NCI-H1048 (cell line): ENCODE measurements at places on chromosomes 13 and 19.

DNA sequence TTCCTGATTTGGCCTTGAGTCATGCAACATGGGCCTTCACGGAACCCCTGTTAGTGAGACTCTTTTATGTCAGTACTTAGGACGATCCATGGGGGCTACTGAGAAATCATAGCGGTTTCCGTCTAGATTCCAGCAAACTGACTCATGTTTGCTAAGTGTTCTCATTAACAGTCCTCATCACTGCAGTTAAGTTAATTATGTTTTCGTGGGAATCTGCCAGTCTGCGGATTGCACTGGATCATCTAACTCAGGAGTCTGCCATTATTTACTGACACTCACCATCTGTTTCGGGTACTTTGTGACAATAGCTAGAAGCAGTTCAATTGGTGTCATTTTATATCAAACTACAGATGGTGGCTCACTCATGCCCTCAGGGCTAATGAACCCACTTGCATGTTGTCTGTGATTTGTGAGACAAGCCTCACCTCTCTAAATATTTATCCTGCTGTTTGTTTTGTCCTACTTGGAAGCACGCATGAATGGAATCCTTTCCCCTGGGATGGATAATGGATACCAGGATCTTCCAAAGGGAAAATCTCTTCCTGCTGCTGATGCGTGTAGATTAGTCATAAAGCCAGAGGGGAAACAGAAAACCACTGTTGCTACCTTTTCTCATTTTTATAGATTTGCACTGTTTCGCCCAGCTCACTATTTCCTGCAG is 61.8 kb downstream of the RAB20 start:
- no peak for DNase-seq

DNA sequence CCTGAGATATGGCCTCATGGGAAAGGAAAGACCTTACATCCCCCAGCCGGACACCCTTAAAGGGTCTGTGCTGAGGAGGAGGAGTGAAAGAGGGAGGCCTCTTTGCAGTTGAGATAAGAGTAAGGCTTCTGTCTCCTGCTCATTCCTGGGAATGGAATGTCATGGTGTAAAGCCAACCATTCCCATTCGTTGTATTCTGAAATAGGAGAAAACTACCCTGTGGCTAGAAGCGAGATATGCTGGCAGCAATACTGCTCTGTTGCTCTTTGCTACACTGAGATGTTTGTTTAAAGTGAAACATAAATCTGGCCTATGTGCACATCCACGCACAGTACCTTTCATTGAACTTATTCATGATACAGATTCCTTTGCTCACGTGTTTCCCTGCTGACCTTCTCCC is 783 bp upstream of the ZNF587B start:
- no peak for DNase-seq

DNA sequence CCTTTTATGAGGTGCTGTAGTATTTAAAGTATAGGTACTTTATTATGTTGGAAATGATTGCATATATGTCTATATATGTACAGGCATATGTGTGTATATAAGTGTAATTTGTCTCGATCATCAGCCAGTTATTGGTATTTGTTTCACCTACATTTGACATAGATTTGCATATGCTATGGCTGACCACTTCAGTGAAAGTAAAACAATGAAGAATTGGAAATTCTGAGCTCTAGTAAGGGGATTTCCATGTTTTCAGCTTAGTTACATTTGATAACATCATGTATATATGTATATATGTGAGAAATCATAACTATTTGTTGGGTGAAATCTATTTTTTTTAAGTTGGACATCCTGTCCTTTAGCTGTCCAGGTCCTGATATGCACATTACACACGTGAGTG is 1303.9 kb downstream of the EFNB2 start:
- DNase-seq: no peak

DNA sequence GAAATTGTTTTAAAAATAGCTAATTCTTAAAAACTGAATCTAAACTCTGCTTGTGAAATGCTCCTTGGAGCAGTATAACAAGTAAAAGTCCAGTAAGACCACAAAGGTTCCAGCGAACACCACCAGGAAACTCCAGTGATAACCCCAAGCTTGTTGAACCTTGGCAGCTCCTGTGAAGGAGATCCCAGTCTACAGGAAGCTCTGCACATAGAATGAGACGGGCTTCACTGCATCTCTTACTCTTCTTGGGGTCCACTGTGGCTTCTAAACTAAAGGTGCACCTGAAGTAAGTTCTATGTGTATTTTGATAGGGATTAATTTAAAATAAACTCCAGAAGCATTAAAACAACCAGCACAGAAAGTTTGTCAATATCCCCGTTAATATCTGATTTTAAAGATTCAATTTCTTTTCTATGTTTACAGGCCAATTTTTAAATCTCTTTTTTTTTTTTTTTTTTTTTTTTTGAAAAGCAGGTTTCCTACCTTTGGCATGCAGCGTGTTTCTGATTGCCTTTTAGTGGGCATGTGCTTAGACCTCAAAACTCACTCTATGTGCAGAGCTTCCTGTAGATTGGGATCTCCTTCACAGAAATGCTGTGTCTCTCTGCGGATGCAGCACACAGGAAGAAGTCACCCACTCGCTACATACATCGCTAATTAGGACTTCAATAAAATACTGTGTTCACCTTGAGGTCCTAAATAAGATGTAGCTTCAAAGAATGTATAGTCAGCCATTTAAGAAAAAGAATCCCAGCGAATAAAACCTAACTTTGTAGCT is 508.5 kb downstream of the KLF12 start:
- no peak for DNase-seq

- DNase-seq: no peak
Observed at GRCh38 chr19:6204212-6204611, 68.7 kb downstream of the ACSBG2 start.

GRCh38 chr13:105272660-105273631 is 1262.5 kb downstream of the EFNB2 start:
- no peak for DNase-seq

DNA sequence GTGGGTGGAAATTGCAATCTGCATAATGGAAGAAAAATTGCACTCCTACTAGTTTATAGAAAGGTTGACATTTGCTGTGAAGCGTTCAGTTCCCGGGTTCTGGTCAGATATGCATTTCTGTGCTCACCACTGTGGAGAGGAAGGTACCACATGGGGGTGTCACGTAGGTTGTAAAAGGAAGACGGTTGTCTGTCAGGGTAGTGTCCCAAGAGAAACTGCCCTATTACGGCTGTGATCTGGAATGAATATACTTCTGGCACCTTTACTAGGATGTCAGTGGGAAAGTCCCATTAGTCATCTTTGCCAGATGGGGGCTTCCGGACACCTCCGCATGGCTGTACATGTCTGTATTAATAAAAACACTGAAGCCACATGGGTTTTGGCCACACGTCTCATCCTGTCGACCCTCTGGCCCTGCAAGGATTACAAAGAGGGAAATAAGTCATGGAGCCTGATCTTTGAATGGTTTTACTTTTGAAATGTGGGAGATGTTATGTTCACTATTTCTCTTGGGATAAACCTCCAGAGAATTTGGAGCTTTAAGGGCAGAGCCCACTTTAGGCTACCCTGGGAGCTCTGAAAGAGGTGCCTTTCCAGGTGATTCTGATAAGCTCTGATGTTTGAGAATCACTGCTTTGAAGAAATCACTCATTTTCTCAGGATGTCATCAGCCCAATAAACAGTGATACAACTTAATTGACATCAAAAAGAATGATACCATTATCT is 133.9 kb downstream of the AKAP11 start:
- DNase-seq: no peak

- DNase-seq: no peak
Observed at GRCh38 chr19:4260613-4261191, 13.8 kb downstream of the YJU2 start.

GRCh38 chr13:63304497-63304896 is 1888.8 kb upstream of the PCDH20 start:
- no peak for DNase-seq

GRCh38 chr13:46489586-46490023 is 63.4 kb upstream of the LRCH1 start:
- no peak for DNase-seq

- no peak for DNase-seq
Observed at GRCh38 chr19:7977021-7977722, 28.3 kb downstream of the ELAVL1 start.

DNA sequence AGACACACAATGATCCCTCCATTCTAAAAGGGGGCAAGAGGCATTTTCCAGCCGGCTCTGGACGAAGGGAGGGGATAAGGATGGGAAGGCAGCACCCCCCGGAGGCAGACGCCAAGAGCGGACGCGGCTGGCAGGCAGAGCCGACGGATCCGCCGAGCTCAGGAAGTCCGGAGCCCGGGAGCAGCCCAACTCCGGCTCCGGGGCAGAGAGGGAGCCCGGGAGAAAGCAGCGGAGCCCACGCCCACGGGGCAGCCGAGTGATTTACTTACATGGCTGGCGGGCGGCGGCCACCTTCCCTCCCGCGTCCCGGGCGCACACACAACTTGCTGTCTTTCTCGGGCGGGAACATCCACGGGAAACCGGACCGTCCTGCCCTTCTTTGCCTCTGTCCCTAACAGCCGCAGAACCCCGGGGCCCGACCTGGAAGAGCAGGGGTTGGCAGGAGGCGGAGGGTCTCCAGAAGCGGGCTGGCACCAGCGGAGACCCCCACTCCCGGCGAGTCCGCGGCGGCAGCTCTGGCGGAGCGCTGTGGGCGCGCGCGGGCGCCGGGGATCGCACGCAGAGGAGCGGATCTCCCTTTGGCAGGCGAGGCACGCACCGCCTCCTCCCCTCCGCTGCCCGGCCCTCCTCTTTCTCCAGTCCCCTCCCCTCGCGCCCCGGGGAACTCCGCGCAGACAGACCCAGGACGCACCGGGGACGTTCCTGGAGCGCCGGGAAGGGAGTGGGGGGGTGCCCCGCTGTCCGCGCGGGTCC is at the start of gene LHFPL6:
Gene LHFPL6, minus strand, starts transcription at position 580 of the 753 bp plus-strand sequence.
- DNase-seq: no peak

GRCh38 chr13:95420501-95420900 is 119.2 kb upstream of the ABCC4 start:
- no peak for DNase-seq

GRCh38 chr13:94329754-94330551 is 149.5 kb downstream of the DCT start:
- DNase-seq: no peak

GRCh38 chr13:68597641-68598040 is 1367.5 kb upstream of the PCDH9 start:
- no peak for DNase-seq

- DNase-seq: no peak
Observed at GRCh38 chr19:33767898-33768413, 28.7 kb upstream of the KCTD15 start.

- DNase-seq: no peak
Observed at GRCh38 chr19:6062961-6063575, 47.2 kb downstream of the RFX2 start.

DNA sequence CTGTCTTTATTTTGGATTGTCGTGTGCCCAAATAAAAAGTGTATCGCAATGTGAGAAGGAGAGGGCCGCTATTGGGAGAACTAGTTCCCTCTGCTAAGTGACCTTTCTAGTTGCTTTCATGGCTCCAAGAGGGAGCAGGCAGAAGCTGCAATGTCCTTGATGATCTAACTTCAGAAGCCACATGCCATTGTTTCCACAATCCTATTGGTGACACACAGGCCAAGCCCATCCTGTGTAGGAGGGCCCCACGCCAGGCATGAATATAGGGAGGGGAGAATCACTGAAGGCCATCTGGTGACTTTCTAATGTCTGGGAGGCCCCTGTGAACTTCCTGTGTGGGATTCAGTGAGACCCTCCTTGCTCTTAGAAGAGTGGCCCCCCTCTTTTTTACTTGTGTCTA is 47.8 kb upstream of the KPNA3 start:
- DNase-seq: no peak

DNA sequence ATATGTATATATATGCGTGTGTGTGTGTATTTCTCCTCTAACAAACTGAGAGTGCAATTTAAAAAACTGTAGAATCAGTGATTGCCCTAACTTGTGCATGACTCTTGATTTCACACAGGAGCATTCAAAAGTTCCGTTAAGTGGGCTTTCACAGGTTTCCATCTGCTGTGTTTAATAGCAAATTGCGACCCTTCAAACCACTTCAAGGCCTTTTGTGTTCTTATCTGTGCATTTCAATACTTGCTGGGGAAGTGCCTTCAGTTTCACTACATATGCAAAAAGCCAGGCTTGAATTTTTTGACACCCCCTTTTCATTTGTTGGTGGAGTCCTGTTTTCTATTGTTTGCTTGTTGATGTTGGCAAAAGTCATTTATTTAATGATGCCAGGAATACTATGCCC is 158.0 kb downstream of the TM9SF2 start:
- DNase-seq: no peak

DNA sequence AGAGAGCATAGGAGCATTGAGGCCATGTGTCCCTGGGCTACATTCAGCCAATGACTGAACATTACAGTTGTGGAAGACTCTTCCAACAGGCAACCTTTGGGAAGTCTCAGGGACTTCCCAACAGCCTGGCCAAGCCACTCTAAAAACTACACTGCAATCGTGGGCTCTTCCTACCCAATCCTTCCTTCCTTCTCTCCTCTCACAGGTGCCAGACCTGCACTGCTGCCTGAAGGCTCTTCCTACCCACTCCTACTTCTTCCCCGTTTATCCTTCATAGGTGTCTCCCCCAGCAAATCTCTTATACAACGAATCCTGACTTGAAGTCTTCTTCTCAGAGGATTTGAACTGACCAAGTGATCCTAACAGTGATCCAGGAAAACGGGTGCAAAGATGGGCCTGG is 47.1 kb upstream of the MBNL2 start:
- DNase-seq: no peak

DNA sequence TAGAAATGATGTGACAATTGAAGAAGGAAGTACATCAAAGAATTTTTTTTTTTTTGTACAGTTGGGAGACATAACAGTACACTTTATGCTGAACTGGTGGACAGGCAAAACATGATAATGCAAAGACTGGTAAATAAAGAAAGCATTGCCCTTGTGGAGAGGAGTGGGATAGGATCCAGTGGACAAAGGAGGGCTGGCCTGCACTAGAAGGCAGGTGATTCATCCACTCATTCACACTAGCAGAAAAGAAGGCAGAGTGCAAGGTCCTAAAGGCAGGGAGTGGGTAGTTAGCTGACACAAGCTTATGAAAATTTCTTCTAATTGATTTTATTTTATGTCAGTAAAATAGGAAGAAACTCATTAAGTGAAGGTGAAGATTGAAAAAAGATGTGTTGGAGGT is 17.6 kb upstream of the NALCN start:
- DNase-seq: no peak

GRCh38 chr19:6692027-6692426 is 22.1 kb upstream of the TNFSF14 start:
- no peak for DNase-seq

- peak; percentile 8 for DNase-seq
Observed at GRCh38 chr19:37251308-37252229, 33.6 kb downstream of the ZNF383 start.
